ENCODE measurements at places on chromosomes 4 and X.
A peak's percentile ranks its signal among the peaks of the same experiment; 100 is the strongest.

DNA sequence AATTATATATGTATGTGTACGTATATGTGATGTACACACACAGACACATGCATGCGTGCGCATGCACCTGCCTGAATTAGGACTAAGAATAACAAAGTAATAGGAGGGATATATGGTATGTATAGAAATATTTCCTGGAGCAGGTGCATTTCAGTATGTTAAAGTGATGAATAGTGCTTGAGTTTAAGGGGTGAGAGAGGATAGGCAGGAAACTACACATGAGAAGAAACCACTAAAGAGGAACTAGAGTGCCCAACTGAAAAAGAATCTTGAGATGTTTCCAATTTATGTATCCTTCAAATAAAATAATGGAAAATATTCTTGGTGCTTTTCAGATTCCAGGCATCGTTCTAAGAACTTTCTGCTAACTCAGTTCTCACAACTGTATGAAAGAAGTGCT, 52.6 kb upstream of the UNC5C start:
- DNase-seq: no peak

GRCh38 chr4:8326206-8326605, 56.7 kb downstream of the HTRA3 start:
- DNase-seq: no peak

DNA sequence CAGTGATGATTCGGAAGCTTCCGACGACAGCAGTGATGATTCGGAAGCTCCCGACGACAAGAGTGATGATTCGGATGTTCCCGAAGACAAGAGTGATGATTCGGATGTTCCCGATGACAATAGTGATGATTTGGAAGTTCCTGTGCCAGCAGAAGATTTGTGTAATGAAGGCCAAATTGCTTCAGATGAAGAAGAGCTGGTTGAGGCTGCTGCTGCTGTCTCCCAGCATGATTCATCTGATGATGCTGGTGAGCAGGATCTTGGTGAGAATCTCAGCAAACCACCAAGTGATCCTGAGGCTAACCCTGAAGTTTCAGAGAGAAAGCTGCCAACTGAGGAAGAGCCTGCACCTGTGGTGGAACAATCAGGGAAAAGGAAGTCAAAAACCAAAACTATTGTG, 14.2 kb downstream of the CXCR3 start:
- DNase-seq: no peak

- no peak for DNase-seq
Observed at GRCh38 chrX:134725103-134725690, 66.9 kb upstream of the PLAC1 start.

- no peak for DNase-seq
Observed at GRCh38 chr4:139593091-139593564, 37.1 kb upstream of the SETD7 start.

GRCh38 chrX:118666521-118666920, 60.9 kb upstream of the IL13RA1 start:
- no peak for DNase-seq

GRCh38 chr4:38759113-38759789, 23.5 kb downstream of the TLR10 start:
- DNase-seq: peak; percentile 23

GRCh38 chr4:77721073-77721472, 98.1 kb downstream of the CNOT6L start:
- DNase-seq: no peak

DNA sequence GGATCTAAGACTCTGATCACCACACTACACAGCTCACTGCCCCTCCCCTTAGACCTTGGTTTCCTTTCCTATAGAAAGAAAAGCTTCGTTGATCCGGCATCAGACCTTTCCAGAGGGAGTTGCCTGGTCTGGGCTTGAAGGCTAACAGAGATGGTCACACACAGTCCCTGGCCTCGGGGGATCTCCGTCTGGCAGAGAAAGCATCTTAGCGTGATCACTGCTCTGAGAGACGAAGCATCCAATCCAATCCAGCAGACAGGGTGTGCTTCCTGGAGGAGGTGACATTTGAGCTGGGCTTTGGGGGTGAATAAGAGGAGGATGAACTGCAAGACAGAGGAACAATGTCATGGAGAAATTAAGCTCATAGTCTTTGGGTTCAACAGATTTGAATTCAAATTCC, 49.5 kb downstream of the HTRA3 start:
- no peak for DNase-seq

DNA sequence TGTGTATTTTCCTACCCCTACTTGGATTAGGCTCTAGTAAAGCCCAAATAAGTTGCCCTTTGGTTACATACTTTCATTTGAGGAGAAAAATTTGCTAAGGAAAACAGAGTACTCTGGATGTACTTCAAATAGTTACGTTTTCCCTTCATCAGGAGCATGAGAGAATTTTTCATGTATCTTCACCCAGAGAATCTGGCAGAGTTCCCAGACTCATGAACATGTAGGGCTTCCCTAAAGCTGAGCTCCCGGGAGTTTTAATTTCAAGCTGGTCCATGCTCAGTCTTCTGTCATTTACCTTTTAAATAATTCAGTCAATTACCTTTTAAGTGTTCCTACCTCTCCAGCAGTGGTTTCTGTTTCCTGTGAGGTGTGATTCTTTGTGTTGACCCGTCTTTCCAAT, 367.5 kb upstream of the GRID2 start:
- DNase-seq: no peak

DNA sequence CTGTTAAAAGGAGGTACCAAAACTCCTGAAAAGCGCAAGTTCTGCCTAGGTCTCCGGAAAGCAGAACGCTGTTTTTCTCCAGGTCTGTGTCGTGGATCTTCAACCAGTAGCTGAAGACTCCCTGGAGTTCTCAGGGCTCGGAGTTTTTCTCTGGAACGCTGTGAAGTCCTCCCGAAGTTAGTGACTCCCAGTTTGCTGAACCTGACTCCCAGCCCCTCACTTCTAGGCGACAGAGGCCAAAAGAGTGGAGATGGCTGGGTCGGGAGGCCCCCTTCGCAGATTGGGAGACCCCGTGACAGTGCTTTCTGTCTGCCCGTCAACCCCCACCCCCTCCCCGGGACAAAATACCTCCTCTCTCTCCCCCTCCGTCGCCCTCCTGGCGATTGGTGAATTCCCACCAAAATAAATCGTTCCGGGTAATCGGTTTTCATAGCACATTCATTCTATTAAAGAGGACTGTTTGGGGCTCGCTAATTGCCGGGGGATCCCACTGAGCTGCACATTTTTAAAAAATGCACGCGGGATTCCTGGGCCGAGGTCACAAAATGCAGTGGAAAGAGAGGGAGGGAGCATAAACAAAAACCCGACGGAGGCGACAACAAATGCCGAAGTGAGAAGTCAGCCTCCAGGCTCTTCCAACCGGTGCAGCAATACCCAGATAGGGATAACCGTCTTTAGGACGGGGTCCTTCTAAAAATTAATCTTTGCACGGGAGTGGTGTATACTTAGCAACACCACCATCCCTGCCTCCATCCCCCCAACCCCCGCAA, 4.0 kb upstream of the MSX1 start:
- no peak for DNase-seq

DNA sequence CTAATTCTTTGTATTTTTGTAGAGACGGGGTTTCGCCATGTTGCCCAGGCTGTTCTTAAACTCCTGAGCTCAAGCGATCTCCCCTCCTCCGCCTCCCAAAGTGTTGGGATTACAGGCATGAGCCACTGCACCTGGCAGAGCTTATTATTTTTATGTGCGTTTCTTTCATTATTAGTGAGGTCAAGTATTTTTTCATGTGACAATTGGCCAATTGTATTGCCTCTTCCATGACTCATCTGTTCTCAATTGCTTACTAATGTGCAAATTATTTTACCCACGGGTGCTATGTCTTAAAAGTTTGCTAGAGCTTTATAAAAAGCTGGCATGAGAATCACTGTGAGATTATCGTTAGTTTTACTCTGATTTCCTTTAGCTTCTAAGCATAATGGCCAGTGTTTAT, 13.0 kb upstream of the ARX start:
- DNase-seq: no peak

GRCh38 chr4:6694177-6694901, 661 bp downstream of the S100P start:
- no peak for DNase-seq

All from effector memory CD4-positive, alpha-beta T cell (primary cell).